Thyroid gland (tissue), 4 donors: ENCODE measurements at places on chromosomes 6 and 20. TPM values are rescaled to one million over a fixed set of nuclear protein-coding genes. Genes with fewer than 3 reads are reported as not detected.

DNA sequence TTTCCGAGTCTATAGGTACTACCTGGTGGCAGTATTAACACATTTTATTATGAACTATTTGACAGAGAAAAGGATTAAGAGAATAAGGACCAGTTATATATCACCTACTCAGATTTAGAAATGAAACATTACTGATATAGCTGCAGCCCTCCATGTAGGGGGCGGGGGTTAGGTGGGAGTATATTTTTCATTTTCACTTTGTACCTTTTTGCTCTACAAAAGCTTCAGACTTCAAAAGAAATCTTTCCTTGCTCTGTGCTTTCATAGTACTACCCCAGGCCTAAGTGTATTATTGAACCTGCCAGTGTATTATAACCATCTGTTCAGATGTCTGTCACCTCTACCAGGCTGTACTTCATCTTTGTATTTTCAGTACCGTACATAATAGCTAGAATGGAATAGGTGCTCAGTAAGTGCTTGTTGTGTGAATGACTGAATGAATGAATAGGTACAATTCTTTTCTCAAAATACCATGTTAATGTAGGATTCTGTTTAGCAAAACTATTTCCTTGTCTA, 43.0 kb downstream of the CDKAL1 start:
- no peak overlapping the region for H3K27ac ChIP-seq
- H3K4me3 ChIP-seq, result no peak overlapping the region
- no peak for DNase-seq
- H3K27me3 ChIP-seq, result no peaks in the 10 kb centered on the region

- H3K36me3 ChIP-seq, result no peaks in the 10 kb centered on the region
- no peaks in the 10 kb centered on the region for H3K4me1 ChIP-seq
- no peaks in the 10 kb centered on the region for H3K27me3 ChIP-seq
- H3K4me3 ChIP-seq, result no peak overlapping the region
Observed at GRCh38 chr20:9919271-9920014, 80.6 kb upstream of the PAK5 start.

GRCh38 chr20:4022386-4023286, 7.3 kb upstream of the RNF24 start:
- no peaks in the 10 kb centered on the region for H3K27me3 ChIP-seq
- H3K4me1 ChIP-seq, result peaks cover 31% of the 10 kb centered on the region
- no peak for DNase-seq
- H3K27ac ChIP-seq, result no peak overlapping the region
- H3K36me3 ChIP-seq, result no peaks in the 10 kb centered on the region
- H3K4me3 ChIP-seq, result no peak overlapping the region

- no peak overlapping the region for H3K27ac ChIP-seq
- H3K27me3 ChIP-seq, result no peaks in the 10 kb centered on the region
- no peak for DNase-seq
Observed at GRCh38 chr6:148479497-148479896, 136.9 kb downstream of the SASH1 start.

GRCh38 chr6:121302882-121303281, 31.4 kb downstream of the TBC1D32 start:
- H3K27me3 ChIP-seq, result no peaks in the 10 kb centered on the region
- DNase-seq, result no peak
- no peak overlapping the region for H3K27ac ChIP-seq

DNA sequence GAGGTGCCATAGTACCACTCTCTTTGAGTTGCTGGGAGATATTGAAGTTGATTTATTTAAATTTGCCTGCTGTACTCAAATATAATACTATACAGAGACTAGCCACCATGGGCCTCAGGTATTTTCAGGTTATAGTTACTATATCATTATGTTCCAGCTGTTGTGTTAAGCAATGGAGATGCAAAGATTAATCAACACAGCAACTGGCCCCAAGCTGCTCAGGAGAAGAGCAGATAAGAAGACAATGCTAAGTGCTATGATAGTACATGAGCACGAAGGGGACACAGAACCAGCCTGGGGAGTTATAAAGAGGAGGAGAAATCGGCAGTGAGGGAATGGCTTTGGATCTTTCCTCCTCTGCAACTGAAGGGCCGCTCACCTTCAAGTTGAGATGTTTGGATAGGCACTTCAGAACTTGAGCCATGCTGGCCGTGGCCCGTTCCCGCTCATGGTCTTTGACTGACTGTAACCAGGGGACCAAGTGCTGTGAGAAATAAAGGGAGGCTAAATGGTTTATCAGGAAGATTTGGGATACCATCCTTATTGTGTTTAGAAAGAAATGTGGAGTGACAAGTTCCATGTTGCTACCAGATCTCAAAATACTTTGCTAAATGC, 24.3 kb upstream of the RPN2 start:
- no peak for DNase-seq
- H3K27ac ChIP-seq, result no peak overlapping the region
- no peak overlapping the region for H3K4me3 ChIP-seq

GRCh38 chr6:42140032-42140431, 2.4 kb downstream of the C6orf132 start:
- no peak overlapping the region for H3K27ac ChIP-seq
- no peak overlapping the region for H3K4me3 ChIP-seq
- DNase-seq, result peak; percentile 52
- peaks cover 40% of the 10 kb centered on the region for H3K4me1 ChIP-seq
- no peaks in the 10 kb centered on the region for H3K36me3 ChIP-seq
- H3K27me3 ChIP-seq, result no peaks in the 10 kb centered on the region

DNA sequence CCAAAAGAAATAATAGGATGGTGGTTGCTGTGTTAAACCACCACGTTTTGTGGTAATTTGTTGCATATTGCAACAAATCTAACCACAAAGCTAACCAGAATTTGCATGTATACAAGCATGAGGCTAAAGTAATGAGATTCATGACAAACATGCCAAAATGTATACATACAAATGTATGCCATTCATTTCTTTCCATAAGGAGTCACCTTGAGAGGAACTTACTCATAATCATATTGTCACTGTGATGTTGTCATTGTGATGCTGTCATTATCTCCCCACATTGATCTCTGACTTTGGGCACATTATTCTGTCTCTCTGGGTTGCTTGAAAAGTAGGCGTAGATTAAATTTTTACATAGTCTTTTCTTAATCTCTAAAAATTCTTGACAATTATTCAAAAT, 886.8 kb upstream of the FLRT3 start:
- DNase-seq, result no peak
- H3K36me3 ChIP-seq, result no peaks in the 10 kb centered on the region
- no peaks in the 10 kb centered on the region for H3K4me1 ChIP-seq
- H3K4me3 ChIP-seq, result no peak overlapping the region

DNA sequence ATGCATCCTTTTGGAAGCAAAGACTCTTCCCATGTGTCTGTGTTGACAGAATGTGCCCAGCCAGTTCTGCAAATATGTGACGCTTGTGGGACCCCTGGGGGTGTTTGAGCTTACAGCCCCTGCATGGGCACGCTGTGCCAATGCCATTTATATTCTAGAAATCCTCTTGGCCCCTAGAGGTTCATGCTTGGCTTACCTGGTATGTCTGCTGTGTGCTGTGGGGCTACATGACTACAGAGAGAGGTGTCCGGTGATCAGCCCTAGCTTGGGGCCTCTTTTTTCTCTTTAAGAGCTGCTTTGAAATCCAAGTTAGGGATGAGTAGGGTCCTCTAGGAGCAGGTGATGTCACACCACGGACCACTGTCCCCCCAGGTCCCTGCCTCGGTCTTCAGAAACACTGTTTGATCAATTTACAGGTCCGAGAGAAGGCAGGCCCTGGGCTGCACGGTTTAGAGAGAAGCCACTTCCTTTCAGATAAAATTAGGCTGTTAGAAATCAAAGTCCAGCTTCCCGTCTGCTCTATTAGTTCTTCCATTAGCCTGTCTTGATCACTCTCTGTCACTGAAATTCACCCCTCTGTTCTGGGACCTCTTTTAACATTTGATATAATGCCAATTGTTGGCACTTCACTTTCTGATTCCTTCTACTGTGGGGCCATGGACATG, 26.5 kb downstream of the BCAS4 start:
- no peak for DNase-seq
- no peaks in the 10 kb centered on the region for H3K4me1 ChIP-seq
- no peaks in the 10 kb centered on the region for H3K27me3 ChIP-seq
- H3K36me3 ChIP-seq, result no peaks in the 10 kb centered on the region
- no peak overlapping the region for H3K27ac ChIP-seq

- H3K4me1 ChIP-seq, result no peaks in the 10 kb centered on the region
- no peak overlapping the region for H3K27ac ChIP-seq
- DNase-seq, result no peak
Observed at GRCh38 chr6:162849269-162849668, 121.5 kb downstream of the PACRG start.

DNA sequence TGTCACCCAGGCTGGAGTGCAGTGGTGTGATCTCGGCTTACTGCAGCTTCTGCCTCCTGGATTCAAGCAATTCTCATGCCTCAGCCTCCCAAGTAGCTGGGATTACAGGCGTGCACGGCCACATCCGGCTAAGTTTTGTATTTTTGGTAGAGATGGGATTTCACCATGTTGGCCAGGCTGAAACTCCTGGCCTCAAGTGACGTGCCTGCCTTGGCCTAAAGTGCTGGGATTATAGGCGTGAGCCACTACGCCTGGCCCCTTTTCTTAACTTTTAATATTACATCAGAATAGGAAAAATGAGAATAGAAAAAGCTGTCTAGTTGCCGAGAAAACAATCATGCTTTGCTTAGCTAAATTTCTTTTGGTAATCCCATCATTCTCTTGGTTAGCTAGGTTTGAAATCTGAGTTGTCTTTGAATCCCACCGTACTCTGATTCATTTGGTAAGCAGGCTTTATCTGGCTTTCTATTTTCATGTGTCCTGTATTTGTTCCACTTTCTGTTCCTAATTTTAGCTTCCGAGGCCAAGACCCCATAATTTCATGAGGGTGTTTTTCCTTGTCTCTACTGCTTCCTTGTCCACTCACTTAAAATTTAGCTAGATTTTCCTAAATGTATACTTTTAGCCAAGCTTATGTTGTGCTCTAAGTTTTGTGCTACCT, 83.5 kb downstream of the NCOA3 start:
- no peaks in the 10 kb centered on the region for H3K36me3 ChIP-seq
- H3K27me3 ChIP-seq, result no peaks in the 10 kb centered on the region
- H3K4me1 ChIP-seq, result peaks cover 8% of the 10 kb centered on the region
- H3K4me3 ChIP-seq, result no peak overlapping the region

DNA sequence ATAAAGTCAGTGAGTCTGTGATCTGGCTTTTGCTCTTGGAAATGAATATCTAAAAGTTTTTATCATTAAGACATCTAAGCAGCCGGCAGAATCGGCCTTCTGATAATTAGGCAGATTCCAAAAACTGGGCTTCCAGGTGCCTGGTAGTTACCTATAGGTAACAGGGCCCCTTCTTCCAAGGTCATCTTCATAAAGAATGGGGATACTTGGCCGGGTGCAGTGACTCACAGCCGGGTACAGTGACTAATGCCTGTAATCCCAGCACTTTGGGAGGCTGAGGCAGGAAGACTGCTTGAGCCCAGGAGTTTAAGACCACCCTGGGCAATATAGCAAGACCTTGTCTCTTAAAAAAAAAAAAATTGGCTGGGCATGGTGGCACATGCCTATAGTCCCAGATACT, 12.9 kb upstream of the RBL1 start:
- H3K4me3 ChIP-seq, result no peak overlapping the region
- no peak overlapping the region for H3K27ac ChIP-seq
- no peaks in the 10 kb centered on the region for H3K27me3 ChIP-seq
- H3K36me3 ChIP-seq, result no peaks in the 10 kb centered on the region

- no peak overlapping the region for H3K4me3 ChIP-seq
- no peak for DNase-seq
- no peaks in the 10 kb centered on the region for H3K4me1 ChIP-seq
- H3K27ac ChIP-seq, result no peak overlapping the region
- H3K36me3 ChIP-seq, result no peaks in the 10 kb centered on the region
Observed at GRCh38 chr6:63597141-63598048, 25.1 kb downstream of the LOC128125822 start.

DNA sequence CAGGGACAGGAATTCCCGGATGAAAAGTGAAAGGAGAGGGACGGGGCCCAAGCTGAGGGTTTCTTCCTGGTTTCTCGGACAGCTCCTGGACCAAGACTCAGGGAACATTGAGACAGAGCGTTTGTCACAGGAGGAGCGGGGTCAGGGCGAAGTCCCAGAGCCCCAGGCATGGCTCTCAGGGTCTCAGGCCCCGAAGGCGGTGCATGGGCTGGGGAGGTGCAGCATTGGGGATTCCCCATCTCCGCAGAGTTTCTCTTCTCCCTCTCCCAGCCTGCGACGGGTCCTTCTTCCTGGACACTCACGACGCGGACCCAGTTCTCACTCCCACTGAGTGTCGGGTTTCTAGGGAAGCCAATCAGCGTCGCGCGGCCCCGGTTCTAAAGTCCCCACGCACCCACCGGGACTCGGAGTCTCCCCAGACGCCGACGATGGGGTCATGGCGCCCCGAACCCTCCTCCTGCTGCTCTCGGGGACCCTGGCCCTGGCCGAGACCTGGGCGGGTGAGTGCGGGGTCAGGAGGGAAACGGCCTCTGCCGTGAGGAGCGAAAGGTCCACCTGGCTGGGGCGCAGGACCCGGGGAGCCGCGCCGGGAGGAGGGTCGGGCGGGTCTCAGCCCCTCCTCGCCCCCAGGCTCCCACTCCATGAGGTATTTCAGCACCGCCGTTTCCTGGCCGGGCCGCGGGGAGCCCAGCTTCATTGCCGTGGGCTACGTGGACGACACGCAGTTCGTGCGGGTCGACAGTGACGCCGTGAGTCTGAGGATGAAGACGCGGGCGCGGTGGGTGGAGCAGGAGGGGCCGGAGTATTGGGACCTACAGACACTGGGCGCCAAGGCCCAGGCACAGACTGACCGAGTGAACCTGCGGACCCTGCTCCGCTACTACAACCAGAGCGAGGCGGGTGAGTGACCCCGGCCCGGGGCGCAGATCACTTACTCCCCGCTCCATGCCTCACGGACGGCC, 54.6 kb upstream of the POLR1H start:
- H3K4me1 ChIP-seq, result peaks cover 13% of the 10 kb centered on the region
- no peaks in the 10 kb centered on the region for H3K27me3 ChIP-seq
- peak overlapping the region; percentile 37 for H3K4me3 ChIP-seq

DNA sequence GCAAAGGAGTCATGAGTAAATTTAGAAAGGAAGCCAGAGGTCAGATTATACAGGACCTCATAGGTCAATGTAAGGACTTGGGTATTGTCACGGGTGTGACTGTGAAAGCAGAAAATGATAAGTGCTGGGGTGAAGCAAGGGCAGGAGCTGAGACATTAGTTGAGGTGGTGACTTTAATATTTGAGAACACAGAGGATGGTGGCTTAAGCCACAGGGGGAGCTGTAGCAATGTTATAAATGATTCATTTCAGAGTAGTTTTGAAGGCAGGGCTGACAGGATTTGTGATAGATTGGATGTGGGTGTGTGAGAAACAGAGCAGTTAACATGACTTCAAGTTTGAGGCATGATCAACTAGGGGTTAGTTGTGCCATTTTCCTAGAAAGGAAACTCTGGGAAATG, 659.9 kb downstream of the EPM2A start:
- H3K27me3 ChIP-seq, result no peaks in the 10 kb centered on the region
- DNase-seq, result no peak
- H3K27ac ChIP-seq, result no peak overlapping the region
- H3K4me1 ChIP-seq, result no peaks in the 10 kb centered on the region
- H3K4me3 ChIP-seq, result no peak overlapping the region
- no peaks in the 10 kb centered on the region for H3K36me3 ChIP-seq

The ROMO1 gene
- 350 TPM for total RNA-seq

The GSTA1 gene
- total RNA-seq, result not detected

The HMGA1 gene
- total RNA-seq, result 33.3 TPM

The STMND1 gene
- total RNA-seq, result not detected

The TMEM74B gene
- 2.7 TPM for total RNA-seq

The DDO gene
- 2.5 TPM for total RNA-seq
